ENCODE measurements at places on chromosomes 1 and 21.

- no peak for DNase-seq
These were observed 7.5 kb upstream of the TOMM20 start for GRCh38 chr1:235136111-235136510.

- no peak for DNase-seq
These were observed 167.8 kb upstream of the PTBP2 start for GRCh38 chr1:96553811-96554210.

DNA sequence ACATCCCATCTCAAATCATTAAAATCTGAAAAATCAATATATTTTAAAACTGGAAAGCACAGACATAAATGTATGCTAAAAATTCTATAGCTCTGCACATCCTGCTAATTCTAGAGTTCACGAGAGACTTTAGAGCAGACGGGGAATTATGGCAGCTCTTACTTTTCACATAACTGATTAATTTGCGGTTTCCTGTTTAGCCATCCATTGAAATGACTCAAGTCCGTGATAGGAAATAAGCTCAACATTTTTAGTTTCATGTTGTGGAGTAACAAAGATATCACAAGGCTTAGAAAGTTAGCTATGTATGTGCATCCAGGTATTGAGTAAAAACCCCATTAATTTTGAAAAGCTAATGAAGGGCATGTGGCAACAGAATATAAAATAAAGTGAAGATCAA, 123.2 kb downstream of the SMYD2 start:
- DNase-seq: no peak

DNA sequence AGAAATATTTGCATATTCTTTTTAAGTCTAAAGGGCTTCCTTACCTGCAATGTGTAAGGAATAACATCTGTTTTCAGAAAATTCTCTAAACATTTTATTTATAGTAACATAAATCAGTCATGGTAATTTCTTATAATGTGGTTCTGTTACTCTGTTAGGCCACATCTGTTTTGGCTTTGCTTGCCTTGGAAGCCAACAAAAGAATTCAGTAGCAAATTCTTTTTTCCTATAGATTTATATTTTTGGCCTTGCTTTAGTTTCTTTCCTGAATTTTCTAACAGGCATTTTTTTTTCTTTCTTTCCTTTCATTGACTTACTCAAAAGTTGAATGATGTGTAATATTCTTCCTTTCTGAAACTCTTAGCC, 72.2 kb downstream of the OSBPL9 start:
- no peak for DNase-seq

GRCh38 chr1:4984841-4985240, 330.4 kb downstream of the AJAP1 start:
- DNase-seq: no peak

DNA sequence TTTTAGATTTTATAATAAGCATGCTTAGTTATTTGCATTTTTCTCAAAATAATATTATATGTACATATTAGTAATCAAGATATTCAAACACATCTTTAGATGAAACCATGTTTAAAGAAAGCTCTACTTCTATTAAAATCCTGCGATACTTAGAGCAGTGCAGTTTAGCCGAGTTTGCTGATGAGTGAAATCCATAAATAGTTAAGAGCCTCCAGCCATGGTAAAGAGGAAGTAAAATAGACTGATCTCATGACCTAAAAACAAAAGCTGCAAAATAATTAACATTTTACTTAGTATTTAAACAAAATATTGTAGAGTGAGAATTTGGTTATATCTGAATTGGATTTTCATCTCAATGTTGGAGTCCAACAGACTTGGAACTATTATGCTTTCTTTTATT, 147.4 kb upstream of the NRIP1 start:
- DNase-seq: no peak

GRCh38 chr21:46604975-46605766, at the start of gene S100B:
S100B (minus strand) TSS chr21:46605082; CDS start chr21:46602415, 2,667 bp downstream.
- no peak for DNase-seq

- DNase-seq: peak; percentile 28
These were observed 67.7 kb upstream of the RAB4A start for GRCh38 chr1:229203030-229203751.

DNA sequence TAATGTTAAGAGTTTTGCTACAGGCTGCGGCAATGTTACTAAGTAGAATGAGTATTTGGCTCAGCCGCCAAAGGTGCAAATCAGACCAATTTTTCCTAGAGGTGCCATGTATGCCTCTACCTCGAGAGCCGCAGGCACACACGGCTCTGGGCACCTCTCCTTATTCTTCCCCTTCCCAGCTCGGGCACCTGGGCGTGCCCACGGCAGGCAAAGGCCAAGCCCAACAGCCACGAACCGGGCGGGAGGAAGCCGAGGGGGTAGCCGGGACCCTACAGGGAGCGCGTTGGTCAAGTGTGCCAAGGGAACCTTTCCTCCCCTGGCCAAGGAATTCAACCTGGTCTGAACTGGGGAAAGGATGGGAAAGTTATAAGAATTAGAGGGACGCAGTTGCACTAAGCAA, 31.0 kb downstream of the LRRC3 start:
- no peak for DNase-seq

DNA sequence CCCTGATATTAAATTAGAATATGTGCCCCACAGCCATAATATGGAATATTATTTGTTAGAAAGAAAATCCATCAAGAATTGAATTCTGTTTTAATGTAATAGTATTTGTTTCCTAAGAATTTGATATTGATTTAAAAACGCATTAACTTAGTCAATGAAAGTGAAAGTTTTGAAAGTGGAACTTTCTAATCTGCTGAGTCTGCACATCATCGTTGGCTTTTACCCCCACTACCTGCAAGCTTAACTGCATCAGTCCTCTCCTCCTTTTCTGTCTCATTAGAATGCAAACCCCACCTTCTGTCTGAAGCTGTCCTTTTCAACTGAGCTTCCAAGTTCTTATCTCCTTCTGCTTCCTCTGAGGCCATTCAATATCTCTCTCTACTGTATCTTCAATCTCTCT, 42.5 kb downstream of the XCL1 start:
- DNase-seq: no peak

- peak; percentile 46 for DNase-seq
These were observed 306.0 kb downstream of the ASTN1 start for GRCh38 chr1:176858433-176858916.

DNA sequence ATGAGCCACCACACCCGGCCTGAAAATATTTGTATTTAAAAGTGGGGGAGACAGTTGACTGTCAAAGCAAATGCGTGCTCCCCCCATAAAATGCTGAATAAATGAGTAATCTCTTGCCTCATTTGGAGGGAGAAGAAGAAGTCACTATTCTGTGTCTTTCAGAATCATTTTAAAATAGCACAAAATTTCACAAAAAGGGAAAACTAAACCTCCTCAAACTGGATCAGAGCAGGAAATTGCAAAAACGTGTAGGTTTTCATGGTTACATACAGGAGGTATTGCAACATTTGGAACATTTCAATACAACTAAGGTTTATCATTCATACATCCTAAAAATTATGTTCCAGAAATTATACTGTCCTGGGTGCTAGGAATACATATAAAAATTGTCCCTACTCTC, 13.6 kb downstream of the MTF1 start:
- DNase-seq: no peak

DNA sequence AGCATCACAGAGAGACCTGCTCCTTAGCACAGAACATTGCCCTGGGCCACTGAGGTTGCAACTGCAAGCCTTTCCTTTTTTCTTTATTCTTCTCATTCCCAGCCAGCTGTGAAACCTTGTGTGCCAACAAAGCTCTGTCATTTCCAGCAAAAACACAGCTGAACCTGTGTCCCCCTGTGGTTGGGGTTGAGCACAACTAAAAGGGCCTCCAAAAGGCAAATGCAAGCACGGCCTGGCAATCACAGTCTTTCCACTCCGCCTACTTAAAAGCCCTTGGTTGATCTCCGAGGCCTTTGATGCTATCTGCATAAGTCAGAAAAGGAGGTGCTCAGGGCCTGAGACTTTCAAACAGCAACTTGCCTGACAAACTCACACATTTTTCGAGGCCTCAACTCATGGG, 32.7 kb downstream of the SUSD4 start:
- DNase-seq: no peak

DNA sequence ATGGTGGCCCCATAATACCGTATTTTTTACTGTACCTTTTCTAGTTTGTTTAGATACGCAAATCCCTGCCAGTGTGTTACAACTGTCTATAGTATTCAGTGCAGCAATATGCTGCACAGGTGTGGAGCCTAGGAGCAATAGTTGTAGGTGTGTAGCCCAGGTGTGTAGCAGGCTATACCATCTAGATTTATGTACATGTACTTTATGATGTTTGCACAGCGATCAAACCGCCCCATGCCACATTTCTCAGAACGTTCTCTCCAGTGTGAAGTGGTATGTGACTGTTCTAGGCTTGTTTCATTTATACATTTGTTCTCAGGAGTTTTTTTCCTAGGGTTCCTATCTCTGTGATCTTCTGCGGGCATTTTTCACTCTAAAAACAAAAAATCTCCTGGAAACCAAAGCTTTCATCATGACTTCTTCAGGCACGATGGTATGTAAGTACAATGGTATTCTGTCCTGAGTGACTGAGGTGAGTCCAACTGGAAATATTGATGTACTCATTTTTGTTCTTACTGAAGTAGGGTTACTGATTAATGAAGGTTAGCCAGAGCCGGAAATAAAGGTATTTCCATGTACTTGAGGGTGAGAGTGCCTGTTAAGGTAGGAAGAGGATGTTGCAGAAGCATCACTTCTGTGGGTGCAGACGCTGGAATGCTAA, 153.0 kb downstream of the GABPA start:
- DNase-seq: no peak

GRCh38 chr1:230103306-230104173, 36.5 kb downstream of the GALNT2 start:
- no peak for DNase-seq

DNA sequence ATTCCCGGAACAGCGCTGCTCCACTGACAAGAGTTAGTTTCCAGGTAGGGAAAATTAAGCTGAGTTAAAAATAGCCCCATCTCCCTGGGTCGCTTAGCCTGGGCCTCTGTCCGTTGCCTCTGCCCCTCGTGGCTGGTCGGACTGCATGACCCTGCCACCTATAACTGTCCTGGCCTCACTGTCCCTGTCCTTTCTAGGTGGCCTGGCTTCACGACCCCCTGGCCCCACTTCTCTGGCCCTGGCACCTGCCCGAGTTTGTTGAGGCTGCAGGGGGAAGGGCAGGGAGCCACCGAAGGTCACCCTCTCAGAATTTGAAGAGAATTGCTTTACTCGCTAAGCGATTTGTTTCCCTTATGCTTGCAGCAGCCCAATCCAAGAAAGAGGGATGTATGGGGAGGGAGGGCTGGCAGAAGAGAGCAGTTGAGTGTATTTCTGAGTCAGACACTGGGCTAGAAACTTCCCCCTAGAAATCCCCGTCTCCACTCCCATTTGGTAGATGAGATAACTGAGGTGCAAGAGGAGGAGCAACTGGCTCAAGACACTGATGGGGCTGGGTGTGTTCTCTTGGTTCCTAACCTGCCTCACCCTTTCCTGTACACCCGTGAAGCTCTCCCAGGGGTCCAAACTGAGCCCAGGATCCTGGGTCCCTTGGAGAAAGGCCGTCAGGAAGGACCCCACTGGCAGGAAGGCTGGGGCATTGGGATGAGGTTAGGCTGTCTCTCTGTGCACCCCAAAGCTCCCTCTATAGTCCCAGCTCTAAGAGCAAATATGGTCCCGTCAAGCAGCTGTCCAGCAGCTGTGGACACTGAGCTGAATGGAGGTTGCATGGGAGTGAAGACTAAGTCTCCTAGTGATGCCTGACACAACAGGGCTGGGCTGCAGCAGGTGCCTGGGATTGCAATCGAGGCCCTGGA, 2.9 kb upstream of the EDN2 start:
- DNase-seq: no peak

GRCh38 chr1:121586369-121587229, 401.8 kb downstream of the SRGAP2C start:
- DNase-seq: no peak

DNA sequence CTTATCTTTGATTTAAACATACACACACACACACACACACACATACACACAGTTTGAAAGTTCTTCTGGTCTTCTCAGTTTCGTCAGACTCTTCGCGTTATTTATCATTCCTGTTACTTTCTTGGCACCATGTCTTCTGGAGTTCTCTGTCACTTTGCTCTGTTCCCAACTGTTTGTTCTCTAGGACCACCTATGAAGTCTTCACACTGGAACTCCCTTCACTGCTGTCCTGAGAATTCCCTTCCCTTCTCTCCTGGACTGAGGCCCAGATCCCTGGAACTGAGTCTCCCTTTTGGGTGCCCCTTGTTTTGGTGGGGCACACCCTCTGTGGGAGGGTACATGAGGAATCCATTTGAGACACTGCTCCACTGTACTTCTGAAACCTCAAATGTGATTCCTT, 30.5 kb downstream of the ALG14 start:
- DNase-seq: no peak

DNA sequence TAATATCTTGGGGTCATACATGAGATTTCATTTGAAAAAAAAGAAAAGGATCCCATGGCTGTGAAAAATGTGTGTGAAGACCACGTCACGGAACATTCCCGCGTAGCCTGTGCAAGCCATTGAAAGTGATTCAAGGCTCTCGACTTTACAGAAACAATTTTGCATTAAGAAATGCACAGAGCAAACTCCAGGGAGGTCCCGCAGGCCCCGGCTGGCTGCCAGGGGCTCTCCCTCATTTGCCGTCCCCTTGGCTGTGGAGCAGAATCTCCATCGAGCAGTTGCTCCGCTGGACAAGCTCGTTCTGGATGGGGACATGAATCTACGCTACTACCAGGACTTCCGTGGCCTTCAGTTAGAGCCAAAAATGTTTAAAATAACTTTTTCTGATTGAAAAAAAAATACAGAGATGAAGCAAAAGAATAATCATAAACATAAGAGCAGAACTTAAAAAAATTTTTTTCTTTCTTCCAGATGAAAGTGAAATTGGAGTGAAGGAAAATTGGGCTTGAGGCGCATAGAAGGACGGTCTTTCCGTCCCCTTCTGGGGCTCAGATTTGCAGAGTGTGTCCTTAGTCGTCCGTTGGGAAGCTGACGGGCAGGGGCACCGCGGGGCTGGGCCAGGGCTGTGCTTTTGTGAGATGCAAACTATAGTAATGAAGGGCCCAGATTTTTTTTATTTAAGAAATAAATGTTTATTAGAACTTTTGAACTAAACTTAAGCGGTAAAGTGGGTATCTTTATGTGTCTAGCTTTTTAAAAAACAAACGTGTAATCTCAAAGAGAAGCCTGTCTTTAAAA, 68.1 kb upstream of the ARHGEF16 start:
- no peak for DNase-seq

- no peak for DNase-seq
These were observed 5.7 kb downstream of the LRRC71 start for GRCh38 chr1:156926175-156926574.

DNA sequence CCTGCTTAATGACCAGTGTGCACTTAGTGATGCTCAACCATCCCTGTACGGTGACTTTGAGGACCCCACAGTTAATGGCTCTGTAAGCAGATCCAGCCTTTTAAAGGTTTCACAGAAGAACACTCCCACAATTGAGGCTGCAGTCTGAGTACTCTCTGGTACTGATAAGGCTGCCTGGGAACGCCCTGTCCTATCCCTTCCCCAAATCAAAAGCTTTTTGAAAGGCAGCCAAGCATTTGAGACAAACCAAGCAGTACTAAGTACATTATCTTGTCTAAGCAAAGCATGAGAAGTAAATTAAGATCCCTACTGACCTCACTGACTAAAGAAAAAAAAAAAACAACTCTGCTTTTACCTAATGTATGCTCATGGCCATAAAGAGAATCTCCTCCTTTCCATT, 60.7 kb downstream of the SH3GLB1 start:
- no peak for DNase-seq

GRCh38 chr1:117009132-117009531, 7.6 kb downstream of the CD101 start:
- no peak for DNase-seq
